ENCODE measurements at places on chromosomes 7 and 10.

DNA sequence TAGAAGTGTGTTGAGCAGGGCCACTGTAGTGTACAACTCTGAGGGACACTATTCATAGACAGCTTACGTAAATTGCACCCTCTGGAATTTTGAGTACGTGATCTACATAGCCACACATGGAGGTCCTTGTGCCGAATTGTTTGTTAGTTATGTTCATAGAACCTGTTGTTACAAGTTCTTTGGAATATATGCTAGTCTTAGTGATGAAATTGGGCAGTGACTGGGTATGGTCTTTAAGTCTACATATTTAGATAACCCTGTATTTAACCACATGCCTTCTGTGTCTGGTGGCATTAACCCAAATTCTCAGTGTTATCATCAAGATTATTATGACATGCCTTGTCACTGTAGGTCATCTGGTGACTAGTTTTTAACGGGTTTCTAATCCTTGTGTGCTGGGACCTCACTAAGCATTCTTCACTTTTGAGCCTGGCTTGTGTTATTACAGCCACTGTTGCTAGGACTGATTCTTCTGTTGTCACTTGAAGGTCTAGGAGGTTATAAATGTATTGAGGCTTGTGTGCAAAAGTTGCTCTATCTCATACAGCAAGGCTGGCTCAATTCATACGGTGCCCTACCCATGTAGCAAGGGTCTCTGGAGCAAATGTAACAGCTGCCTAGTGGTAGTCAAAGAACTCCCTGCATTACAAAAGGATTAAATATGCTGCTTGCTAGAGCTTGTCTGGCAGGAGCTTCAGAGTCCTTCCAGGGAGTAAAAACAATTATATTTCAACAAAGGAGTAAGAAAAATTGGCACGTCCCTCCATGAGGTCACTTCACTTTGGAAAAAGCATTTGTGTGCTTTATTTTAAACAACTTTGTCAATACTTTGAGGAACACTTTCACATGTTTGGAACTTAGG, 65.4 kb downstream of the CDK14 start:
- no peak for ATAC-seq

DNA sequence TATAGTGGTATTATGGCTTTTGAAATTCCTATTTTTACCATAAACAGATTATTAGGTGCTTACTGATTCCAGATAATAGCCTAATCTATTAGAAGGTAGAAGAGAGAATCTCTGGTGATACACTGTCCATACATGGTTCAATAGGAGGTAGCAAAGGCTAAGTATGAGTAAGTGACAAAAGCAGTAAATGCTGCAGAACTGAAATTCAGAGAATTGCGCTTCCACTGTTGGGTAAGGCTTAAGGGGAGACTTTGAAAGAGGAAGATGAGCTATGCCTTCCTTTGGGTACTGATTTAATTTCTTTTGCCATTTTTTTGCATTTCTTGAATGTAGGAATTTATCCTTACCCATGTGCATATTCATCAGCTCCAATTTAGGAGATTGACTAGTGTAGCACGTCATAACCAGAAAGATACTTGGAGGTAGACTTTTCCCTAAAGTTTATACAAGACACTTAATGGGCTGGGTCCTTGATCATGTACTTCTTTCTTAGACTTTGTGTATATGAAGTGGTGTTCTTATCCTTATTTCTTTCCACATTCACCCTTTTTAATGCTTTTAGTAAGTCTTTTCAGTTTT, 15.3 kb downstream of the MKLN1 start:
- no peak for ATAC-seq

- ATAC-seq = no peak
Observed at GRCh38 chr10:23870651-23871610, 338.0 kb upstream of the KIAA1217 start.

DNA sequence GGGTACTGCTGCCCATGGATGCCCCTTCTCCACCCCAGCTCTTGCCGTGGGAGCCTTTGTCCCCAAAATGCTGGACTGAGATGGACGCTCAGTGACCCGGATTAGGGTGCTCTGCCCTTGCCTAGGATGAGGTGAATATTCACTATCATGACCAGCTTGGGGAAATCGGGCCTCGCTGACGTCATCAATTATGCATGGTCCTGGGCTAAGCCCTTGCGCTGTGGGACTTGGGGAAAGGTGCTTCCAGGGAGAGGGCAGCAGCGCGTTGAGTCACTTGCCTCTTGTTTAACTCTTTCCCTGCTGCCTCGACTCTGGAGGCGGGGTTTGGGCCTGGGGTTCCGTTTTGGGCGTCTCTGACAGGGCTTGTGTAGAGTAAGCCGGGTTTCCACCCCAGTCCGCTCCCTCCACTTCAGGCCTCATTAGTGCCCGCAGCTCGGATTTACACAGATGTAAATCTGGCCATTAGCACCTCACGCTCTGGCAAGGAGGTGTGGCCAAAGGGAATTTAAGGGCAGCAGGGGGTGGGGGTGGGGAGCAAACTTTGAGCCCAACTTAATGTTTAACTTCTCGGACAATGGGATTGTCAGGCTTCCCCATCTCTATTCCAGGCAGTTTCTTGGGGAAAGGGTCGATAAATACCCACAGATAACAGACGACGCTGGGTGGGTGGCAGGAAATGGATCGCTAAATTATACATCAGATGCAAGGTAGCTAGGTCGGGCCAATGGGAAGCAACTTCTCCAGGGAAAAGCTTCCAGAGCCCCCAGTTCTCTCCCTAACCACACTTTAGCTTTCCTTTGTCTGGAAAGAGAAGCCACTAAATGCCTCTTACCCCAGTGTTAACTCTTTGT, 51.3 kb upstream of the TCF7L2 start:
- no peak for ATAC-seq

- ATAC-seq = no peak
Observed at GRCh38 chr7:39172137-39172536, 194.4 kb downstream of the POU6F2 start.

DNA sequence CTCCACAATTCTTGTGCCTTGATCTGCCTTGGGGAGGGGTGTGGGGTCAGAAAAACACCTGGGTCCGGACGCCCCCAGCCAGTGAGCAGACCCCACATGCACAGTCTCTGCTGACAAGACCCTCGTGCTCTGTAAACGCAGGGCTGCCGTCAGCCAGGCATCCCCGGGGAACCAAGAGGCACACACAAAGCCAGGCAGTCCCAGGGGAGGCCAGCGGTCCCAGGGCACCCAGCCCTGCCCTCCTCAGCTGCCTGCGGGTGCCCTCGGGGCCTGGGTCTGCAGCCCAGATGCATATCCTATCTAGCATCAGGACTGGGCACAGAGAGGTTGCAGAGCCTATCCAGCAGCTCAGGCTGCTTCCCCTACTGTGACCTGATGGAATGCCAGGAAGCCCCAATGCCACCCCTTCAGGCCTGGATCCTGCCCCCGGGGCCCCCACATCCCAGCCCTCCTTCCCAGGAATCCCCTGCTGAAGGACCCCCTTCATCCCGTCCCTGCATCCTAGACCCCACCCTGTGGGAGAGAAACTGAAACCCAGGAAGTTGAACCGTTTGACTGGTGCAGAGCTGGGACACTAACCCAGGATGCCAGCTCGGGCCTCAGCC, 92.4 kb downstream of the MICALL2 start:
- ATAC-seq = no peak

- no peak for ATAC-seq
Observed at GRCh38 chr7:27175626-27176523, 1.8 kb upstream of the HOXA10 start.

DNA sequence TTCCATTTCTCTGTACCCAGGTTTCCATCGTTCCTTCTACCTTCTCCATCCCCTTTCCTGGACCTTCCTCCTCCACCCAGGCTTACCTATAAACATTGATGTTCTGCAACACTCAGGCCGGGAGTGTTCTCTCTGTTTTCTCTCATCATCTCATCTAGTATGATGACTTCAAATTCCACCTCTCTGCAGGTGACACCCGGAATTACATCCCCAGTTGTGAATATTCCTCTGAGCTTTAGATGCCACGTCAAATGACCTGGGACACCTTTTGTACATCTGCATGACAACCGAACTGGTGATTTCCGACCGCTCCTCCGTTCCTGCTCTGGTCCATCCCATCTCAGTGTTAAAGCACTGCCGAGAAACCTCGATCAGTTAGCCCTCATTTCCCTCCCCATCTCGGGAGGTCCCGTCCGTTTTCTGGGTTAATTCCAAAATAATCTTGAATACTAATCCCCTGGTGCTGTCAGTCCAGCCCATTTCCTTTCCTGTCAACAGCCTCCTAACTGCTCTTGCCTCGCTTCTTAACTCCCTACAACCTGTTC, 76.7 kb upstream of the SAMD8 start:
- ATAC-seq = no peak

DNA sequence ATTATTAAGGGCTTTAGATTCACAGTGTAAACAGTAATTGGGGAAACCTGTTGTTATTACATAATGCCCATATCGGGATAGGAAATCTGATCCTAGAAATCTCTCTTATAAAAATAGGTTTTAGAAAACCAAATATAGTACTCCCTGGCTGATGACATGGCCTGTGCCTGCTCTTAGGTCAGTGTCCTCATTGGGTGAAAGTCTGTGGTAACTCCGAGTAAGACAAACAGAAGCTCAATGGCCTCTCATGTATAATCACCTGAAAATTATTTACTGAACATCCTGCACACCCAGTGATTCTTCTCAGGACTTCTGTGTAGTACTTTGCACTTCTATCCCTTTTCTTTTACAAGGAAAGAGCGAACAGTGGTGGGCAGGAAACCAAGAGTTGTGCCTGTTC, 37.8 kb downstream of the SEM1 start:
- ATAC-seq = no peak

- no peak for ATAC-seq
Observed at GRCh38 chr7:119761776-119762175, 511.2 kb upstream of the KCND2 start.

DNA sequence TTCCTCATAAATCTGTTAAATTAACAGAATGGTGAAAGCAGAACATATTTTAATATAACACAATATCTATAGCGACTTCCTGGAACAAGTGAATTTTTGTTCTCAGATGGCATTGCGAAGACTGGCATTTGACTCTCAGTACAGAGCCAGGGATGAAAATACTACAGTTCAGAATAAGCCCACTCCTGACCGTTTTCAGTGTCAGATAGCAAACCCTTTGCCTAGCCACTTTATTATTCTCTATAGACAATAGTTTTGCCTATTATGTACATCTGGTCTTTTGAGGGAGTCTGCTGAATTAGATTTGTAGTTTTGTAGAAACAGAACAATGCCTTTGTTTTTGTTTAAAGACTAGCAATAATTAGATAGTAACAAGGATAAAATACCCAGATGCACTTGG, 2.3 kb downstream of the MINPP1 start:
- ATAC-seq = no peak

- ATAC-seq = no peak
Observed at GRCh38 chr10:95693071-95693667, 558 bp downstream of the TCTN3 start.

DNA sequence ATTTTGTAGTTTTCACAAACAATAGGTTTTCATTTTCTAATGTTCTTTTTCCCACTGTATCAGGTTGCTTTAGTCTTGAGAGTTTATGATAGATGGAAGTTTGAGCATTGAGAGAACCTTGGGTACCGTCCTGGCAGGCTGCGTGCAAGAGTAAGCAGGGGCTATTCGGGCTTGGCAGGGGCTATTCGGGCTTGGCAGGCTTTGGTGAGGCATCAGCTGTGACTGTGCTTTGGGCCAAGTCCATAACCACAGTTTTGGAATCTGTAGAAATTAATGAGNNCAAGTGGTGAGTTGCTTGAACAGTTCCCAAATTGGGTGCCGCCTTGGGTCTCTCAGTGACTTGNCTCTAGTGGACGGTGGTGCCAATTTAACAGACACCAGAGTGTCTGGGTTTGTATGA, 424.6 kb downstream of the PAXIP1 start:
- ATAC-seq = no peak

- no peak for ATAC-seq
Observed at GRCh38 chr7:16571941-16572340, 45.3 kb downstream of the LRRC72 start.
